ENCODE measurements at places on chromosomes 12 and 14.

DNA sequence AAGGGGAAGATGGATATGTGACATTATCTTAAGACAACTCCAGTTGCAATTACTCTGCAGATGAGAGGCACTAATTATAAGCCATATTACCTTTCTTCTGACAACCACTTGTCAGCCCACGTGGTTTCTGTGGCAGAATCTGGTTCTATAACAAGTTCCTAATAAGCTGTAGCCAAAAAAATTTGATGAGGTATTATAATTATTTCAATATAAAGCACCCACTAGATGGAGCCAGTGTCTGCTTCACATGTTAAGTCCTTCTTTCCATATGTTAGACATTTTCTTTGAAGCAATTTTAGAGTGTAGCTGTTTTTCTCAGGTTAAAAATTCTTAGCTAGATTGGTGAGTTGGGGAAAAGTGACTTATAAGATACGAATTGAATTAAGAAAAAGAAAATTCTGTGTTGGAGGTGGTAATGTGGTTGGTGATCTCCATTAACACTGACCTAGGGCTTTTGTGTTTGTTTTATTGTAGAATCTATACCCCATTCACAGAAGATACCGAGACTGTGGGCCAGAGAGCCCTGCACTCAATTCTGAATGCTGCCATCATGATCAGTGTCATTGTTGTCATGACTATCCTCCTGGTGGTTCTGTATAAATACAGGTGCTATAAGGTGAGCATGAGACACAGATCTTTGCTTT lies 36.9 kb downstream of the PSEN1 start:
- DNase-seq: peak; percentile 60

DNA sequence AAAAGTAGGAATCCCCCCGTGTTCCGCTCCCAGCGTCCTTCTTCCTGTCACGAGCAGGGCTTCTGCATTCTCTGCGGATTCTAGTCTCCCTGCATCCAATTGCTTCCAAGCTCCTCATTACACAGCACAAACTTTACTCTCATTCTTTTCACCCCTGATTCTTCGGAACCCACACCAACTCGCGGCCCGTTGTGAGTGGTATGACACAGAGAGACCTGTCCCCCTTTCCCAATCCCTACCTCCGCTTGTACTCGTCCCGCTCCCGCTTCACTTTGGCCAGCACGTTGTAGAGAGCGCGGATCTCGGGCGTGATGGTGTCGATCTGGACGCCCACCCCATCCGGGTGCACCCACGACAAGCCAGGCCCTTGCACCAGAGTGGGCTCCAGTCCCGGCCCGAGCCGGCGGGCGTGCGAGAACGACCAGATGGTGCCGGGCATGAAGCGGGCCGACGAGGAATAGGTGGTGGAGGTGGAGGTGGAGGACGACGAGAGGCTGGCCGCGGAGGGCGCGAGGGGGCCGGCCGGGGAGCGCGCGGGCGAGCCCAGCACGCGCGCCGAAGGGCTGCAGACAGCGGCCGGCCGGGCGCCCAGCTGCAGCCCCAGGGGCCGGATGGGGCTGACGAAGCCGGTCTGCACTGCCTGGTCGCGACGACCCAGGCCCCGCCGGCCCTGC lies 687 bp downstream of the IFFO1 start:
- DNase-seq: peak; percentile 50

- DNase-seq: no peak
These were observed 56.4 kb downstream of the TMEM132C start for GRCh38 chr12:128323145-128323920.

DNA sequence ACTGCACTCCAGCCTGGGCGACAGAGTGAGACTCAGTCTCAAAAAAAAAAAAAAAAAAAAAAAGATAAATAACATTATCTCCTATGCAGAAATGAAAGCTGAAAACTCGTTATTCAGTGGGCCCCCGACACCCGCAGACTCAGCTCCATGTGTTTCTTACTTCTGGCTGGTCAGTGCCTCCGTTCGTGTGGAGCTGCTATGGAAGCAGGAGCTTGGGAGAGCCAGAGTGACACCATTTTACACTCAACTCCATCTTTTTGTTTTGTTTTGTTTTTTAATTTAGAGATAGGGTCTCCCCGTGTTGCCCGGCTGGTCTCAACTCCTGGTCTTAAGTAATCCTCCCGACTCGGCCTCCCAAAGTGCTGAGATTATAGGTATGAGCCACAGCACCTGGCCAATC lies 13.3 kb upstream of the PLEKHG6 start:
- DNase-seq: no peak

DNA sequence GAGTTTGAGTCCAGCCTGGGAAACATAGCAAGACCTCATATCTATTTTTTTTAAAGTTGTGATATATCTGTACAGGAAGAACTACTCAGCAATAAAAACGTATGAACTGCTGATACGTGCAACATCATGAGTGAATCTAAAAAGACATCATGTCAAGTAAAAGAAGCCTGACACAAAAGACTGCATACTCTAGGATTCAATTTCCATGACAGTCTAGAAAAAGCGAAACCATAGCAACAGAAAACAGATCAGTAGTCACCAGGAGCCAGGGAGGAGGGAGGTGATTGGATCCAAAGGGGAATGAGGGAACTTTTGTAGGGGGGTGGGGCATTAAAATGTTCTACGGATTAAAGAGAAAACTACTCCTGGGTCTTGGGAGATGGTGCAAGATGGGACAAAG lies 8.7 kb upstream of the RGS6 start:
- no peak for DNase-seq

GRCh38 chr14:68678471-68678870 lies 114.4 kb downstream of the ZFP36L1 start:
- DNase-seq: no peak

GRCh38 chr12:104522985-104523722 lies 66.4 kb downstream of the CHST11 start:
- DNase-seq: peak; percentile 37

DNA sequence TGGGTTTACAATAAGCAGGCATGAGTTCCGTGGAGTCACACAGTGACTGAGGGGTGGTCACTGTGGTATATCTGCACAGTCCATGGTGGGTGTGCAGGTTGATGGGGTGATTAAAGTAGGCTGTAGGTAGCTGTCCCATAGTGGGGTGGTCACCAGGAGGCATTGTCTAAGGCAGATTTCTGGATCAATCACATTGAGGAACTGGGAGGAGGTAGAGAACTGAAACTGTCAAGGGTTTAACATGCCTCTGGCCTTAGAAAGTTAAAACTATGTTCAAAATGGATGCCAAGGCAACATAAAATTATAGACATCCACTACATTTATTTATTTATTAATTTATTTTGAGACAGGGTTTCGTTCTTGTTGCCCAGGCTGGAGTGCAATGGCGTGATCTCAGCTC lies 8.3 kb downstream of the ADCK1 start:
- DNase-seq: no peak

GRCh38 chr14:57559576-57559975 lies 65.9 kb upstream of the CCDC198 start:
- DNase-seq: no peak

GRCh38 chr12:51549637-51550036 lies 41.4 kb upstream of the SCN8A start:
- DNase-seq: no peak

DNA sequence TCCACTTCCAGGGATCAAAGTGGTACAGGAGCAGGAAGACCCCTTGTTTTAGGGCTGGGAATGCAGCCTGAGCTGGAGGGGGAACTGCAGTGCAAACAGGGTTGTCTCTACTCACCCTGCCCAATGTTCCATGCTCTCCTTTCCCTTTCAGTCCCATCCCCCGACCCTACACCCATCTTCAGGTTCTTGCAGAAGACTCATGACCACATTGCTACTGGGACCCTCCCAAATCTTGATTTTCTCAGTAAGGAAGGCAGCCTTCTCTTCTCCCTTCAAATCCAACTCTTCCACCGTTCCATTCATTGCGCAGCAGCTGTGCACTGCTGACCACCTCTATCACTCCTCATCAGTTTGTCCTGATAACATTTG lies 1.9 kb downstream of the SERPINA11 start:
- no peak for DNase-seq

GRCh38 chr14:104422837-104423681 lies 156.5 kb upstream of the C14orf180 start:
- no peak for DNase-seq

DNA sequence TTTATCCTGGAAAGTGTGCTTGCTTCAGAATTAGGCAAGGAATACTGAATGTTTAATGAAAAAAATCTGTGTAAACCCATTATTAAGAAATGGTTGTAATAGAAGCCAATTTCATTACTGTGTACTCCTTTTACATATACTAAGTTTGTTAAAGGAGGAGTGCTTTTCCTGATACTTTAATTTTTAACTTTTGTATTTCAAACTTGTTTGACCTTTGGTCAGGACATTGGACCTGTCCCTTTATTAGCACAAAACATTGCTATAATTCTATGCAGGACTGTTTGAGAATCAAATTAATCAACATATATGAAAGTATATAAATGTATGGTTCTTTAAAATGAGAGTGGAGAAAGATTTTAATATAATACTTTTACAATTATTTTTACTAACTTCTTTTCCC lies 659.6 kb downstream of the TMTC2 start:
- DNase-seq: no peak

DNA sequence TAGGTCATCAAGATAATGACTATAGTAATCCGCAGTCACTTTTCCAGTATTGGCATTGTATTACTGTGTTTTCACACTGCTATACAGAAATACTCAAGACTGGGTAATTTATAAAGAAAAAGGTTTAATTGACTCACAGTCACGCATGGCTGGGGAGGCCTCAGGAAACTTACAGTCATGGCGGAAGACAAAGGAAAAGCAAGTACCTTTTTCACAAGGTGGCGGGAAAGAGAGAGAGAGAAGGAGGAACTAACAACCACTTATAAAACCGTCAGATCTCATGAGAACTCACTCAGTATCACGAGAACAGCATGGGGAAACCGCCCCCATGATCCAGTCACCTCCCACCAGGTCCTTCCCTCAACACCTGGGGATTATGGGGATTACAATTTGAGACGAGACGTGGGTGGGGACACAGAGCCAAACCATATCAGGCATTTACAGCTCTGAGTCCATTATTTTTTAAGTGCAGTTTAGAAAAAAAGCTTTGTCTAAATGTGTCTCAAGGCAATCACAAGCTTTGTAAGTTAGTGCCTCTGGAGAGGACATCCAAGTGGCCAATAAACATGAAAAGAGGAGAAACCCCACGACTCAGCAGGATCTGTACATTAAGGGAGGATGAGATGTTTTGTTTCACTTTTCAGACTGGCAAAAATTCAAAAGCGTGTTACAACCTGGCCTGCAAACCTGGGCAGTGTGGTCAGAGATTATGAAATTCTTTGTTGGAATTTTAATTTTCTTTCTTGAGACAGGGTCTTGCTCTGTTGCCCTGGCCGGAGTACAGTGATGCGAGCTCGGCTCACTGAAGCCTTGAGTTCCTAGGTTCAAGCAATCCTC lies 82.0 kb downstream of the DNAH10 start:
- no peak for DNase-seq

GRCh38 chr12:10849425-10849878 lies at the start of gene PRR4:
Gene PRR4 (minus strand): TSS chr12:10849475. CDS start chr12:10849437, 38 bp downstream.
- no peak for DNase-seq

- peak; percentile 59 for DNase-seq
These were observed 2.7 kb upstream of the CLECL1 start for GRCh38 chr12:9735601-9736000.

DNA sequence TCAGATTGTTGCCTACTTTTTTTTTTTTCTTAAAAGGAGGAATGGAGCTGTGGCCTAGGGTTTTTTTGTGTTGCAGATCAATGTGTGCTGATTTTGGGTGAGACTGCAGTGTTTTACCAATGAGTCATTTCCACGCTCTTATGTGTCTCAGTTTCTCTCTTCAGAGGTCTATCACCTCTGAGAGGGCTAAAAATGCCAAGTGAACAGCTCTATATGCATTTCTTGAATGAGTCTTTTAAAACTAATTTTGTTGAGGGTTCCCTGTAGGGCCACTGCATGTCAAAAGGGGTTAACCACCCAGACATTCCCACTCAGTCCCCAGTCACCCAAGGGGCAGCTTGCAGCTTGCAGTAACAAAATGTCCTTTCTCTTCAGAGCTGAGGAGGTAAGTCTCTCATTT lies 24.3 kb upstream of the GLIPR1L2 start:
- DNase-seq: no peak

DNA sequence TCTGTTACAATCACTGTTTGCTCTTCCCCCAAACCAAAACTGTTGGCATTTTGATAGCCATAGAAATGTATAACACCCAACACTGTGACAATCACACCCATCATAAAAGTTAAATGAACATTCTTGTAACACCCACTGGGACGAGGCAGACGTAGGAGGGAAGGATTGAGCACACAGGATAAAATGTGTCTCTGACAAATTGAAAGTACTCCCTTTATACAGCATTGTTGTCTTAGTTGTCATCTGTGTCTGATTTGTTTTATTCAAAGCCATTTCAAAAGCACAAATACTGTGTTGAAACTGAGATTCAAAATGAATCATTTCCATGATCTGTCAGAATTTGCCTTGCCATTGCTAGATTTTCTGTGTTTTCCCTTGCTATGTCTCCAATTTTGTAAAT lies 436.3 kb downstream of the TMTC2 start:
- DNase-seq: no peak

- DNase-seq: no peak
These were observed 40.4 kb downstream of the KICS2 start for GRCh38 chr12:64181430-64182291.

- DNase-seq: no peak
These were observed 26.4 kb downstream of the DEGS2 start for GRCh38 chr14:100132903-100133510.

- DNase-seq: no peak
These were observed 1525.3 kb upstream of the TMEM132C start for GRCh38 chr12:126741536-126742240.

- peak; percentile 36 for DNase-seq
These were observed 4.4 kb downstream of the RNF10 start for GRCh38 chr12:120538281-120539156.

GRCh38 chr12:4987076-4988046 lies 56.3 kb upstream of the KCNA5 start:
- DNase-seq: no peak

GRCh38 chr14:30129807-30130206 lies 202.2 kb upstream of the PRKD1 start:
- no peak for DNase-seq

- no peak for DNase-seq
These were observed 37.4 kb downstream of the DAD1 start for GRCh38 chr14:22551605-22551997.

GRCh38 chr14:24079491-24080141 lies 8.3 kb downstream of the CPNE6 start:
- peak; percentile 36 for DNase-seq

DNA sequence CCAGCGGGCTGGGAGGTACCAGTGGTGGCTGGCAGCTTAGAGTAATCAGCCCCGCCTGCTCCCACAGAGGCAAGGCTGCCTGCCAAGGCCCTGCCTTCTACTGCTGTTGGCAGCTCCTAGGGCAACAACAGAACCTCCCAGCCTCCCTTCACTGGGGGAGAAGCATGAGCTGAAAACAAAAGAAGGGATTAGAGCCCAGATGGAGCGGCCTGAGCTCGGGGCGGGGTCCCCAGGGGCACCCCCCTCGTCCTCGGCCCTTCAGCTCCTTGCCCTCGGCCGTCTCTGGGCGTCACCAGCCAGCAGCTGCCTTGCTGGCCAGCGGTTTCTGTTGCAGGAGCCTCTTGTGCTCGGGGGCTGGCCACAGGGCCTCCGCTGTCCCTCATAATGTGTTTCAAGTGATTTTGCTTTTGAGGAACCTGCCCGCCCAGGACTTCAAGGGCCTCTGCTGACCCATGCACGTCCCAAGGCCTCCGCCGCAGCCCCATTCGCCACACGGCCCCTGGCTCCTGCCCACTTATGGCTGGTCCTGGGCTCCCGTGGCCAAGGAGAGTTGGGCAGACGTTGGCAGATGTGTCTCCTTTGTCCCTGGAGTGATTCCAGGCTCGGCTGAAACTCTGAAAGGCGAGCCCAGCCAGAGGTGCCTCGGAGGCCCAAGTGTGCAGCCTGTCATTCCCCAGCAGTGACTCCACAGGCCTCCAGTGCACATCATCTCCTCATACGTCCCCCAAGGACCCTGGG lies 49.7 kb downstream of the PSMA6 start:
- DNase-seq: no peak
